ENCODE measurements at places on chromosomes 5 and 9.

DNA sequence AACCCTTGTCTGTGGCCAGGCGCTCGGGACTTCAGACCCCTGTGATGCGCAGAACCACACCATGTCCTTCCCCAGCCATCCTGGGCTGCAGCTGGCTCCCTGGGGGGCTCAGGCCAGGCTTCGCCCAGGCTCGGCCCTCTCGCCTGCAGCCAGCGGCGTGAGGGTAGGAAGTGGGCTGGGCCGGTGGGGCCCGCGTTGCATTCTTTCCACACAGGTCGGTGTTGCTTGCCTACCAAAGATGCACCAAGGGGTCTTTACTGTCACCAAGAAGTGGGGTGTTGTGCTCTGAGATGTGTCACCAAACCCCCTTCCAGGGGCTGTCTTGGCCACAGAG is 48.3 kb upstream of the RNF130 start:
- DNase-seq: no peak

DNA sequence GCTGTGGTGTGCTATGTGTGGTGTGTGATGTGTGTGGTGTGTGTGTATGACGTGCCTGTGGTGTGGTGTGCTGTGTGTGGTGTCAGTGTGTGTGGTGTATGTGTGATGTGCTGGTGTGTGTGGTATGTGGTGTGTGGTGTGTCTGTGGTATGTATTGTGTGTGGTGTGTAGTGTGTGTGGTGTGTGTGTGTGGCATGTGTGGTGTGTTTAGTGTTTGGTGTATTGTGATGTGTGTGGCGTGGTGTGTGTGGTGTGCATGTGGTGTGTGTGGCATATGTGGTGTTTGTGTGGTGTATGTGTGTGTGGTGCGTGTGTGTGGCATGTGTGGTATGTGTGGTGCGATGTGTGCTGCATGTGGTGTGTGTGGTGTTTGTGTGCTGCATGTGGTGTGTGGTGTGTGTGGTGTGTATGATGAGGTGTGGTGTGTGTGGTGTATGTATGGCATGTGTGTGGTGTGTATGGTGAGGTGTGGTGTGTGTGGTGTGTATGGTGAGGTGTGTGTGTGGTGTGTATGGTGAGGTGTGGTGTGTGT is 18.3 kb upstream of the RNU6ATAC start:
- no peak for DNase-seq

DNA sequence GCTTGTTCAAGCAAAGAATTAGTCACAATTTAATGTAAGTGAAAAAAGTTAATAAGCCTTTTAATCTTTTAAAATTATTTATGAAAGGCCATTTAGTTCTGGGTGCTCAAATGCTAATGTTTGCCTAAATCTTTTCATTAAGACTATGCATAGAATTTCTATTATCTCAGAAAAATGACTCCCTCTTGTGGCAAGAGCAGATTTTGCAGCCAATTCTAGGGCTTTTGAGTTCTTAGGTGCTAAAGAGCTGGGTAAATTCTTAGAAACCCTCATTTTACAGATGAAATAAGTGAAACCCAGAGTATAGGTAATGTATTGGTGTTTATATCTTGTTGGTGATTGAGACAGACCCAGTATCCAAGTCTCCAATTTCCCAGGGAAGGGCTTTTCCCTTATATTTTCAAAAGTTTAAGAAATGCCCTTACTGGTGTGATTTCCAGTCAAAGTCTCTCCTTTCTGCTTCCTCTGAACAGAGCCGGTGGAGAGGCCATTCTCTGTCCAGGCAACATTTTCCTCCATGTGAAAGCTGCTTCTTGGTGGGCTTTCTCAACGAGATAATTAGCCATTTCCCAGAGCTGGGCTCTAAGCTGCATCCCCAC is 24.1 kb upstream of the PCSK5 start:
- DNase-seq: no peak

DNA sequence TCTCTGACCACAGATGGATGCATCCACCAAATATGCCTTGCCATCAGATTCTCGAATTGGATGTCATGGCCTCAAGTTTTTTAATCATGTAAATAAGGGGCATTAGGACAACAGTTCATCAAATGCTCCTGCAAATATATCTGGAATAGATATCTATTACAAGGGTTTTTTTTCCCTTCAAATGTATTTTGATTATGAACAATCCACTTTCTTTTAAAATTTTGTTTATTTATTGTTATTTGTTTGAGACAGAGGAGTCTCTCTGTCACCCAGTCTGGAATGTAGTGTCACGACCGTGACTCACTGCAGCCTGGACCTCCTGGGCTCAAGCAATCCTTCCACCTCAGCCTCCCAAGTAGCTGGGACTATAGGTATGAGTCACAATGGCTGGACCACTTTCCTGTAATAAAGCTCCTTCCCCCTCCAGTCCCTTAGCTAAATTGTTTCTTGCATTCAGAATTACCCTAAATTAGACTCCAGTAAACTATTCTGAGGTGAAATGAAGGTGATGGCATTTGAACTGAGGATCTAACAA is 1412.1 kb downstream of the EFNA5 start:
- no peak for DNase-seq

DNA sequence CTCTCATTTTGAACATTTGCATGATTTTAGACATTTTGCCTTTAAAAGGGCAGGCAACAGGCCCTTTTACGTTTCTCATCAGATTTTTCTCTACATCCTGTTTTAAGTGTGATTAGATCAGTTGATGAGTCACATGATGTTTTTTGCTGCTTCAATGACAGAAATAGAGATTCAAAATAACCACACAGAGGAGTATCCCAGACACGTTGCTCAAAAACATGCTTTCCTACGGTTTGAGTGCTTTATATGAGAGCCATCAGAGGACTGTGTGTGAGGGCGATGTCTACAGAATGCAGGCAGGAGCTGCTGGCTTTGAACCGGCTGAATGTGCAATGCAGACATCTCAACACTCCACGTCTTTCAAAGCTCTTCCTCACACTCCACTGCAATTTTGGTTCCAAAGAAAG is 42.1 kb downstream of the OTULIN start:
- DNase-seq: no peak

GRCh38 chr9:136196404-136197083 is 8.4 kb downstream of the LHX3 start:
- no peak for DNase-seq

DNA sequence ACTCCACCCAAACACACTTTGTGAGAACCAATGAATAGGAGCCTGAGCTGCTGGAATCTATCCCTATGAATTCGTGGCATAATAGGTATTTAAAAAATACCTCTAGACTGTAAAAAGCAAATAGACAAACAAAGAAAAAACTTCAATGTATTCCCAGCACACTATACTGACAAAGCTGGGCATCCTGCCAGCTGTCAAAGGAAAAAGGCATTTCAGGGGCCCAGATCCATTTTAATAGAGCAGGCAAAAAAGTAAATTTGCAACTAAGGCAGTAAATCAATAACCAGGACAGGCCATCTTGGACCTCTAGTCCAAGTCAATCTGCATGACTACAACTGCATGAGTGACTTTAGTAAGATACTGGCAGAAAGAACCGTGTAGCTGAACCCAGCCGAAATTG is 25.6 kb upstream of the LARP1 start:
- DNase-seq: no peak

DNA sequence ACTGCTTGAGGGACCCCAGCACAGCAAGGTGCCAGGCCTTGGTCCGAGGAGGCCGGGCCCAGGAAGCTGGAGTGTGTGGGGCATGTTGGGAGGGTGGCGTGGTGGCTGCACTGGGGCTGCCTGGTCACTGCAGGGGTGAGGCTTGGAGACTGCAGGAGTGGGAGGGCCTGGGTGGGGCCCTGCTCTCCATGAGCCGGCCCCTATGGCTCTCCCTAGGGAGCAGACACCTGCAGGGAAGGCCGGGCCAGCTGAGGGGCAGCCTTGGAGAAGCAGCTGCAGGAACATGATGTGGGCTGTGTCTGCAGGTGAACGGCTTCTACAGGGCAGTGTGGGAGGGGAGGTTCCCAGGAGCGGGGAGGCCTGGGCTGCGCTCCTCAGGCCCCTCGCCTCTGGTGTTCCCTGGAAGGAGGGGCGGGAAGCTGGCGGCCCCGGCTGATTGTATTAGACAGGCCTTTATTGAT is 41.7 kb upstream of the TMEM250 start:
- no peak for DNase-seq

- DNase-seq: no peak
Observed at GRCh38 chr5:114317751-114318150, 44.1 kb upstream of the KCNN2 start.

- no peak for DNase-seq
Observed at GRCh38 chr5:14726066-14726838, 61.7 kb downstream of the OTULIN start.

DNA sequence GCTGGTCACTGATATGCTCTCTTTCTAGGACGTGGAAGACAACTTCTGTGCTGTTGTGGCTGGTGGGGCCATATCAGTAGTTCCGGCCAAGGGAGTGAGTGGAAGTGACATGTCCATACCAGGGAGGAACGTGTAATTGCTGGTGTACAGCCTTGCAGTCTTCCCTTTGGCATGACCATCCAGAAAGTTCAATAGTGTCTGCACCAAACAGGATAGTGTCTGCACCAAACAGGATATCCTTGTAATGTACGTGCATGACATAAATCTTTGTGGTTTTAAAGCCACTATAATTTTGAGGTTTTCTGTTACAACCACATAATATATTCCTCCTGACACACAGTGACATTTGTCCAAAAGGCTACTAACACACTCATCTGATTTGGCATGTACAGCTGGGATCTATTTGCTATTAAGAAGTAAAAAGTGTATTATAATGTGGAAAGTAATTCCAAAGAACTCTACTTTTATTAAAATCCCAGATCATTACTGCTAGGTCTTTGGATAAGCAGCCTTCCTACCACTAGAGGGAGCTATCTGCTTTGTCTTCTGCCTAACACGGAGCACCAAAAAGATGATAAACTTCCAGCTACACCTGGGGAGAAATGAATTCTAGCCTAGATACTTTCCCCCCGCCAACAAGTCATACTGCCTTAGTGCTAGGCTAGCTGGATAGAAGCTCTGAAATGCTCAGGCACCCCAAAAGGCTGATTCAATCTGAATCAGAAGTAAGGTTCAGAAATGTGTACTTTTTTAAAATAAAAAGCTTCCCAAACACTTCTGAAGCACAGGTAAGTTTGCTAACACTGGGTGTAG is 52.7 kb downstream of the RNF145 start:
- peak; percentile 20 for DNase-seq

- no peak for DNase-seq
Observed at GRCh38 chr9:107260437-107261081, 22.5 kb upstream of the RAD23B start.

DNA sequence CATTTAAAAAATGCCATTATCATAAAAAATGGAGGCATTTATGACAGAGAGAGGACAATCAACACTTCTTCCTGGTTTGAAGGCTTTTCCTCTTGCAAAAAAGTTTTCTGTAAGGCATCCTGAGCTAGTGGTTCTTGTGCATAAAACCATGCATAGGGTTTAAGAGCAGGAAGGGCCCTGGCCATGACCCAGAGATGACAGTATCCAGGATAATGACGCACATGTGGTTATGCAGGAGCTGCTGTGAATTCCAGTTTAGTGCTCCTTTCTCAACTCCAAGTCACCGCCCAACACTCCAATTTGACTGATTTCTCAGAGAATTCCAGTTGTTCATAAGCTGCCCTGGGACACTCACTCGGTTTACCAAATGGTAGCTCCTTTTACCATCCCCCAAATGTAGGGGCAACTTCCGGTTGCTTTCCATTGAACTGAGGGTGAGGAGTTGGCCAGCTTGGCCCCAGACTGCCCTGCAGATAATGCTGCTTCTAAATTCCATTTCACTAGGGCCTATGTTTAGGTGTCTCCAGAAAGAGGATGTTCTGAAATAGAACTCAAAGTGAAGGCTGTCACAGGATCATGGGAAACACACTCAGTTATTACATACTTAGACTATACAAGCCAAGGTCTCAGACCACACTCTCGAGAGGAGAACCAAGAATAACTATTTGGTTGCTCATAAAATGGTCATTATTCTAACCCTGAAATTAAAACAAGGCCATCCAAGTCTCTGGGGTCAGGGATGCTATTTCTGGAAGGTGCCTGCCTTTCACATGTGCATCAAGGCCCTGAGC is 179.1 kb downstream of the SLIT3 start:
- no peak for DNase-seq

DNA sequence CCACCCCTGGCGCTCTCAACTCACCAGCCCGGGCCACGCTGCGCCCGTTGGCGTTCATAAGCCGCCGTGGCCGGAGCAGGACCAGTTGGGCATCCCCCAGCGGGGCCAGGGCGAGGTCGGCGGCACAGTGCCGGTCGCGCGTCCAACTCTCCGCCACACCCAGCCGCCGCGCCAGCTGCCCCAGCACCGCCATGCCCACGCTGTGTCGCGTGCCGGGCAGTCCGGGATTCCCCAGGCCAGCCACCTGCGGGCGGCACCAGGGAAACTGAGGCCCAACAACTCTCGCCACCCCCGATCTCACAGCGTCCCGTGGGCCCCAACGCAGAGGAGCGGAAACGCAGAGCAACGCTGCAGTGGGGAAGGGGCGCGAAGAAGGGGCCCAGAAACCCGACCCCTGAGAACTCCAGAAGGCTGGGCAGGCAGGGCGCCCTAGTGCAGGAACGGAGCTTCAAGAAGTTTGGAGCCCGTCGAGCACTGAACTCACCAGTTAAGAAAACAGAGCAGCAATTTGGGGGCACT is 453 bp downstream of the PTRH1 start:
- no peak for DNase-seq

DNA sequence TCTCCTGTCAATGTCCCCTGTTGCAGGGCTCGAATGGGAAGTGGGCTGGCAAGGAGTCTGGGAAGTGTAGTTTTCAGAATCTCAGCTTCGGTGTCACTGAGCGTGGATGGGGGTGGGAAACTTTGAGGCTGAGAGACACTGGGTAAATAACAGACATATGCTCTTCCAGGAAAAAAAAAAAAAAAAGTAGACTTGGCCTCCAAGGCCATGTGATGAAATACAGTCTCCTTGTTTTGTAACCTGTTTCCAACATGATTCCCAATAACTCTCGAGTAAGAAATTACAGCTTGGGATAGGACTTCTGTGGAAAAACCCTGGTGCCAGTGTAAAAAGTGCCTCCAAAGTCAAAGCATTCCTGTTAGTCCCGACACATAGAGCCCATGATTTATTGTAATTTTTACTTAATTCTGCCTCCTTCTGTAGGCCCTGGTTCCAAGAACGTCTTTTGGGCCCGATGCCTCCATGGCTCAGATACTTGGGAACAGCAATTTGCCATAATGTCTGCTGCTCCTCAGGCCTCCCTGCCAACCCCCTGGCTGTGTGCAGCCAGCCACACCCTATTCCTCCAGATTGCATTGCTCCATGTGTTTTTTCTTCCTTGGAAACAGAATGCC is 119.5 kb upstream of the TNC start:
- no peak for DNase-seq

- DNase-seq: no peak
Observed at GRCh38 chr9:135373151-135373685, 106.4 kb upstream of the PPP1R26 start.

GRCh38 chr5:126967808-126968466 is 62.4 kb downstream of the MARCHF3 start:
- no peak for DNase-seq

- no peak for DNase-seq
Observed at GRCh38 chr5:159181152-159181551, 28.2 kb downstream of the RNF145 start.

- DNase-seq: no peak
Observed at GRCh38 chr5:160269017-160269416, 39.7 kb downstream of the FABP6 start.

Data from CMK (cell line).